IPS DF 6.9 (cell line): ENCODE measurements at places on chromosomes 6 and 20.

- no peak for DNase-seq
Observed at GRCh38 chr20:56440346-56441007, 27.9 kb upstream of the RTF2 start.

- no peak for DNase-seq
Observed at GRCh38 chr20:48975955-48976354, 54.4 kb downstream of the ARFGEF2 start.

GRCh38 chr6:57226221-57226620 lies 4.1 kb upstream of the RAB23 start:
- DNase-seq, result no peak

- DNase-seq, result no peak
Observed at GRCh38 chr6:22473991-22474682, 95.2 kb upstream of the HDGFL1 start.

DNA sequence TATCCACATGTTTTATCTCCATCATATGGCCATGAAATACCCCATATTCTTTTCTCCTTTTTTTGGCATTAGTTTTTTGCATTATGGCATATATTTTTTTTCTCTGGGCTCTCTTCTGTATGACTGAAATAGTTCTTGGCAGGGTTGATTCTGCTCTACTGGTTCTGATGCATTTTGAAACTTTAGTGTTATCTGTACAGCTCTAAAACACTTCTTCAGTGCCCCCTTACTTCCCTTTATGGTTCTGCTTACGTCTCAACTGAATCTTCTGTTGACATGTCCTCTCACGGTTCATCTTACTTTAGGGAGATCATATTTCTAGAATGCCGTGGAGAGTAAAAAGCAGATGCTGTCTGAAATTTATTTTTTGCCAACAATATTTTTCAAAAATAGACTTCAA lies 23.2 kb upstream of the TXNDC5 start:
- no peak for DNase-seq

GRCh38 chr6:47237196-47237595 lies 72.5 kb downstream of the TNFRSF21 start:
- DNase-seq, result no peak

- no peak for DNase-seq
Observed at GRCh38 chr20:55095745-55096400, 620.5 kb downstream of the DOK5 start.

- no peak for DNase-seq
Observed at GRCh38 chr6:13872681-13873080, 52.1 kb upstream of the RNF182 start.

GRCh38 chr6:4125933-4126864 lies 9.2 kb downstream of the ECI2 start:
- DNase-seq, result no peak

GRCh38 chr20:33589059-33589458 lies 73.1 kb upstream of the C20orf144 start:
- no peak for DNase-seq

GRCh38 chr6:90167514-90168379 lies 128.9 kb downstream of the BACH2 start:
- no peak for DNase-seq

- DNase-seq, result no peak
Observed at GRCh38 chr6:80126657-80127345, 20.3 kb downstream of the BCKDHB start.

GRCh38 chr6:9315966-9316650 lies 880.8 kb upstream of the SLC35B3 start:
- no peak for DNase-seq

GRCh38 chr20:17666481-17666880 lies 15.6 kb downstream of the RRBP1 start:
- no peak for DNase-seq

- DNase-seq, result no peak
Observed at GRCh38 chr6:158303210-158303731, 9.0 kb upstream of the TULP4 start.

DNA sequence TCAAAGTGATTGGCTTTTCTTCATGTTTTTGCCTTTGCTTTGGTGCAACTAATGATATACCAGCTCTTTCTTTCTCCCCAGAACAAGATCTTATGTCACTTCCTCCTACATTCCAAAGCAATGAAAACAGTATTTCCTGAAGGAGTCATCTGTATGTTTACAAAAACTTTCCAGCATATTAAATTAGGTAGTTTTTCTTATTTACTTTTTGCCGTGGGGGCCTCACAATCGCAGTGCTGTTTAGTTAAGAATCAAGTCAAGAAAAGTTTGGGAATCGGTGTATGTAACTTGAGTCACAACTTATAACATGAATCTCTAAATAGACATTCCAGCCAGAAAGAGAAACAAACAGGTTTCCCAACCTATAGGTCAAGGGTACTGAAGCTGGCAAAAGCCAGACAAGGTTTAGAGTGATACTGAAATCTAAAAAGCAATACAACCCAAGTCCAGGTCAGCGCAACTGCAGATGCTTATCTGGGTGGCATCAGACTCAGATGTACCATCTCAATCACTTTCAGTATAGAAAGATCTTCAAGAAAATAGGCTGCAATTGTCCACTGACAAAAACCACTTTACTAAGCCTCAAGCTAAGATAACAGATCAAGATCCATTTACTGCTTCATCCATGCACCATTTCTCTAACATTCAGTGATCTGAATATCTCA lies 63.6 kb downstream of the IPCEF1 start:
- no peak for DNase-seq

DNA sequence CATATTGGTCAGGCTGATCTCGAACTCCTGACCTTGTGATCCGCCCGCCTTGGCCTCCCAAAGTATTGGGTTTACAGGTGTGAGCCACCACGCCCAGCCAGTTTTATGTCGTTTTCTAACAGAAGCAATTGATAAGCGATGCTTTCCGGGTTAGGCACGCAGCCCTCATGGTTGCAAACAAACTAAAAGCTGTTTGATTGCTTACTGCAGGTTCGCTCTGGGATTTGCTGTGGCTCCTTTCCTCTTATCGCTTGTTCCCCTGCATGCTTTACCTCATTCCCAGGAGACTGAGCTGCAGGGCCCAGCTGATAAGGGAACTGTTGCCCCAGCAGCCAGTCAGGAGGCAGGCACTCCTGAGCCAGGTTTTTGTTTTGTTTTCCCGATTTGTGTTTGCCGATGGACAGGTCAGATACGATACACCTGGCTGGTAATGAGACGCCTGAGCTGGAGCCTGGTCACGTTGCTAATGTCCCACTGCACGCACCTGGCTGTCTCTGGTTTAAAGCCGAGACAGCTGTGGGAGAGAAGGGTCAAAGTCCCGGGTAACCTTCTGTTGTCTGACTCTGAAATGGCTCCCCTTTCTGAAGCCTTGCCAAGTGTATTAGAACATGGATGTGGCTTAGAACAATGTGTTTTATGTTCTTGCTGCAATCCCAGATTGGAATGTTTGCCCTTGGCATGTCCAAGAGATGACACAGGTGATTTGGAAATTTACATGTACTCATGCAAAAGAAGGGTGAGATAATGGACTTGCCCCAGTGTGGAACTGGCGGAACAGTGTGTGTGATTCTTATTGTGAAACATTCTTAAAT lies 19.9 kb downstream of the DSP start:
- no peak for DNase-seq

DNA sequence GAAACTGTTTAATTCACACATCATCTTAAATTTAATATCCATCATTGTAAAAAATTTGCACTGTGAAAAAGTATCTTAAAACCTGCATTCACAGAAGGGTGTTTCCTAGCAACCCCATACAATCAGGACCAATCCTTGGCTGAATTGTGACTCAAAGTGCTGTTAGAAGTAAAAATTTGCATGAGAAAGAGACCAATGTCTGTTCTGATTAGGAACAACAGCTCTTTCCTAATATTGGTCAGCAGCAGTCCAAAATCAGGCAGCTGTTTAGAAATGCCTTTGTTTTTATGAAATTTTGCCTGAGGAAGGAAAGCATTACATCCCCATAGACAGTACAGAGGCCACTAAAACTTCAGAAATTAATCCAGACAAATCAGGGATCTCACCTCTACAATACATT lies 987.0 kb downstream of the HACE1 start:
- DNase-seq, result no peak

DNA sequence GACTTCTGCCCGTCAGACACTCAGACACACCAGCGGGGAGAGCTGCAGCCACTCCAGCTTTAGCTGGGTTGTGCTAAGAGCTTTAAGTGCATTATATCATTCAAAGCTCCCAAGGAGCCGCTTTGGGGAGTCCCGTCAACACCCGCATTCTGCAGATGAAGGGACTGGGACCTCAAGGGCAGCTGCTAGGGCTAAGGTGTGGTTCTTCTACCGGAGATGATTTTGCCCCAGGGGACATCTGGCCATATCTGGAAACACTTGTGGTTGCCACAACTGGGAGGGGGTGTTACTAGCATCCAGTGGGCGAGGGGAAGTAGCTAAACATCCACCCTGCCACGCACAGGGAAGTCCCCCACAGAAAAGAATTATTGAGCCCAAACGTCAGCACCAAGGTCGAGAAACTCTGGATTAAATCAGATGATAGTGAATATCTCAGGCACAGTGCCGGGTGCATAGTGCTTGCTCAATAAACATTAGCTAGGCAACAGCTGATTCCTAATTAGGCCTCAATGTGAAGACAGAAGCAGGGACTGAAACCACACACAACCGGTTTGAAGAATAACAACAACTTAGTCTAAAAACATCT lies 29.6 kb downstream of the PMEPA1 start:
- DNase-seq, result no peak

- DNase-seq, result no peak
Observed at GRCh38 chr20:32441638-32442037, 83.5 kb downstream of the ASXL1 start.
